ENCODE measurements at places on chromosomes 6 and 20.
A peak's percentile ranks its signal among the peaks of the same experiment; 100 is the strongest.

DNA sequence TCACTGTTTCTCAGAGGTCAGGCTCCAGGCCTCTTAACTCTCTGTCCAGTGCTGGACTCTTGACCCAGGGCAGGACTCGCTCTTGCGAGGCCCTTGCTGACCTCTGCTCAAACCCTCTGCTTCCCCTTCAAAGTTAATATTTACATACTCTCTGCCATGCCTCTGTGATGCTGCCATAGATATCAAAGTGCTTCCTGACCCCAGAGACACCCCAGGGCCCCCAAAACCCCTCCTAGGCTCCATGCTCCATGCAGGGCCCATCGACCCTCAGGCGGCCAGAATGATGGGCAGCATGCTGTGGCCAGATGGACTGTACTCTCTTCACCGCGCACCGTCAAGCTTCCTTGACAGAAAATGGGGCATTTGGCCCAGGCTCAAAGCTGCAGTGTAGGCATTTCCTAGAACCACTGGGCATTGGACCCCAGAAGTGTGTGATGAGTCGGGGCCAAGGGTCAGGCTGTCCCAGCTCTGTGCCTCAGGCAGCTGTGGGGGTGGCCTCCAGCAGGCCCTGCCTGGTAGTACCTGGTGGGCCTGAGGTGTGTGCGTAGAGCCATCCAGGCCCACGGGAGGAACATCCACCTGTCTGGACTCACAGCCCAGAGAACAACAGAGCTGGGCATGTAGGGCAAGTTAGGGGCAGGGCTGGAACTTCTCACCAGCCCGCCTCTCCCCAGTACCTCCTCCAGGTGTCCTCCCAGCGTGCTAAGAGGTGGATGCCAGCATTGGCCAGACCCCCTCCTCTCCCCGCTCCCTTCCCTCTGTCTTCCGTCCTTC, 142.8 kb downstream of the VEGFA start:
- DNase-seq, result no peak

GRCh38 chr6:19070520-19070919, 683.4 kb downstream of the RNF144B start:
- DNase-seq, result no peak

DNA sequence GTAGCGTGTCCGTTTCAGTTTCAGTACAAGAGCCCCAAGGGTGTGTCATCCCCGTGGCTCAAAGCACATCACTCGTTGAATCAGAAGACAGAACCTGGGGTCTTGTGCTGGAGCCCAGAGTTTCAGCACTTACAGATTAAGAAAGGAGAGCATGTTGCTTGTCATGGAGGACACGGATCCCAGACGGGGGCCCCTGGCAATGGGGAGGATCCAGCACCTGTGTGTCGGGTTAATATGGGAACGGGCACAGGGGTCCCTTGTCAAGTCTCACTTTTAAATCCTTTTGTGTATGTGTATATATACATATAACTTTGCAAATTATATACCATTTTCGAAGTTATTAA, 23.4 kb downstream of the THBS2 start:
- DNase-seq, result no peak

GRCh38 chr6:123655521-123656306, 19.0 kb upstream of the TRDN start:
- DNase-seq, result no peak

- DNase-seq, result no peak
Observed at GRCh38 chr20:43766385-43766784, 39.6 kb upstream of the GTSF1L start.

DNA sequence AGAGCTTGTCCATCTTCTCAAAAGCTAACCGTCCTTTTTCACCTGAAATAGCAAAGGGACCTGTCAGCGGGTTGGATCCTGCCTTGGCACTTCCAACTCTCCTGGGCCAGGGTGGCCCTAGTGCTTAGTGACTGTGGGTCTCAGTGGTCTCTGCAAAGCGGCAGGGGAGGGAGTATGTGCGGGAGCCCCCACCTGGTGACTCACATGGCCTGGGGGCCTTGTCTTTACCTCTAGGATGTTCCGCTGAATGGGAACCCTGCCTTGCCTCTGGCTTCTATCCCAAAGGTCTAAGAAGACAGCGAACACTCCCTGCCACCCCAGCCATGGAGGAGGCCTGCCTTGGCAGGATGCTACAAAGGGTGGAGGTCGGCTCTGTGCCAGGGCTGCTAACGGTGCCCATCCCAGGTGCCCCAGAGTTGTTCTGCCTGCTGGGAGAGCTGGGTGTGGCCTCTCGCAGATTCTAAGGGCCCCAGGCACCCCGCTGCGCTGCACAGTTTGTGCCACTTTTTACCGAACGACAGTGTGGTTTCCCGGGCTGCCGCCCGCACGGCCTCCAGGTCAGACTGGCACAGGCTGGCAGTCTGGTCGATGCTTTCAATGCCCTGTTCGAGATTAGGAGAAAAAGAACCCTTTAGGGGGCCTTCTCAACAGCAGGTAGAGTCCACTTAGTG, 77.2 kb downstream of the PTPN1 start:
- no peak for DNase-seq

- no peak for DNase-seq
Observed at GRCh38 chr6:37222992-37223391, 34.6 kb upstream of the TBC1D22B start.

GRCh38 chr6:93424303-93425064, 5.1 kb upstream of the EPHA7 start:
- no peak for DNase-seq

DNA sequence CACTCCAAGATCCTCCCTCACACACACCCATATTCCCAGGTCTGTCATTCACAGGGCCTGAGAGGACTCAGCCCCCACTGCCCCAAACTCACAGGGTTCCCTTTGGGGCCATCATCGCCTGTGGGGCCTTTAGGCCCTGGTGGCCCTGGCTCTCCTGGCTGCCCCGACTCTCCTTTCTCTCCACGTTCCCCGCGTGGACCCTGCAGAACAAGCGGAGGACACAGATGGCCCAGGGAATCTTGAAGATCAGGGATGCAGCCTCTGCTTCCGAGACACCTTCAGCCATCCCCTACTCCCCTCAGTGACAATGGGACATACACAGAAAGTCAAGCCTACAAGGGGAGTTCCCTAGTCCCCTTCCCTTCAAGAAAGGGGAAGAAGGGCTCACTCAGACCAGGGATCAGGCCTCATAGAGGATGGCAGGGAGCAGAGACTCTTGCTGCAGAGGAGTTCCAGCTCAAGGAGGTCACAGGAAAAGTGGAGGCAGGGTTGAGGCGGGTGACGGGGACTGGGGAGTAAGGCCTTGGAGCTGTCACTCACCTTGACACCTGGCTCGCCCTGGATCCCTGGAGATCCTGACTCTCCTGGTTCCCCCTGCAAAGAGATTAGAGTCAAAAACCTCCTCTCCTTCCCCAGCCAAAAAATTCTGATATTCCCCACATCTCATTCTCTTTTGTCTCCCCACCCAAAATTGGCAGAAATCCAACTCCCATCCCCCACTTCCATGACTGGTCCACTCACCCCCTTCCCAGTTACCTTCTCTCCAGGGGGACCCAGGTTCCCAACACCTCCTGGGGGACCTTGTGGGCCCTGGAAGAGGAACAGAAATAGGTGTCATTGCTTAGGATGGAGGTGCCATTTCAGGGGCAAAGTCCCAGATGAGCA, 22.7 kb downstream of the COL11A2 start:
- DNase-seq, result no peak

DNA sequence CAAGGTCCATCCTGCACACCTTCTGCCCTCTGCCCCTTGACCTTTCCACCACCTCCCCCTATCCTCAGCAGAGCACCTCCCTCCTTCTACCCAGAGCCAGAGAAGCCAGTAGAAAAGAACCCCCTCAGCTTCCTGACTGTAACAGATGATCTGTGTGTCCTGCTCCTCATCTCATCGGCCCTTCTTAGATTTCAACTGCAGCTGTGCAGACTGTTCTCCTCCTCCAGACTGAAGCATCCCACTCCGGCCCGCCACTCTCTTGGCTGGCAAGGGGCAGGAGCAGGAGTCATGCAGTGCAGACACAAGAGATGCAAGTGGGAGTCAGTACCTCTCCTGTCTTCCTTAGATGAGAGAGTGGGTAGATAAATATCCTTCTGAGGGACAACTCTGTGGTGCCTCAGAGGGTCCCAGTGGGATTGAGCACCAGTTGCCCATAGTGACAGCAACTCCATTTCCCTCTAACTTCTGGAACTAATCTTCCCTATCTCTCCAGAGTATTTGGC, 163.5 kb upstream of the MLN start:
- DNase-seq, result no peak

- DNase-seq, result no peak
Observed at GRCh38 chr20:51871943-51872342, 69.6 kb upstream of the SALL4 start.

DNA sequence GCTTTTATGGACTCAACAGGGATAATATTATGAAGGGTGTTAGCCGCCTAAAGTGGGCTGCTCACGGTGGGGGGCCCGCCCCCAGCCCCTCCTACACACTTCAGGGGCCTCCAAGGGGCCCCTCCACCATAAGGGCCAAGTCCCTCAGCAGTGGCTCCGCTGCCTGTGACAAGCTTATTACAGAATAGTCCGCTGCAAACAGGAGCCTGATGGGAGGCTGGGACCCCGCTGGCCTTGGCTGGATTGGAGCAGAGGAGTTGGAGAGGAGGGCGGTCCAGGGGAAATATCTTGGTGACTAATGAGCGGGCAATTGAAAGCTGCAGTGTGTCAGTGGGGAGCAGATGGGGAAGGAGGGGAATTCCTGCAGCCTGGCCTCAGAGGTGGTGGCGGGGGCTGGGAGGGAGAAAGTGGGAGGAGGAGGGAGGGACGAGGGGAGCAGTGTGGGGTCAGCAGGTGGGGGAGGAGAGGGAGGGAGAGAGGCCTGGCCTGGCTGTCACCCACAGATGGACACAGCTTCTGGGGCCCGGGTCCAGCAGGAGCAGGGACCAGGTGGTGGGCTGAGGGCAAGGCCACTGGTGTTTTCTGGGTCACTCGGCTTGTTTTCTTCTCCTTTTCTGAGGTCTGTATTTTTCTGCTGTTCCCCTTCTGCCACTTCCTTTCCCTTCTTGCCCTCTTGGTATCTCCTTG, 57.6 kb upstream of the FOXP4 start:
- peak; percentile 38 for DNase-seq

- no peak for DNase-seq
Observed at GRCh38 chr6:129842881-129843409, 18.2 kb downstream of the TMEM244 start.

GRCh38 chr20:60900618-60901017, 351.4 kb upstream of the CDH4 start:
- no peak for DNase-seq

DNA sequence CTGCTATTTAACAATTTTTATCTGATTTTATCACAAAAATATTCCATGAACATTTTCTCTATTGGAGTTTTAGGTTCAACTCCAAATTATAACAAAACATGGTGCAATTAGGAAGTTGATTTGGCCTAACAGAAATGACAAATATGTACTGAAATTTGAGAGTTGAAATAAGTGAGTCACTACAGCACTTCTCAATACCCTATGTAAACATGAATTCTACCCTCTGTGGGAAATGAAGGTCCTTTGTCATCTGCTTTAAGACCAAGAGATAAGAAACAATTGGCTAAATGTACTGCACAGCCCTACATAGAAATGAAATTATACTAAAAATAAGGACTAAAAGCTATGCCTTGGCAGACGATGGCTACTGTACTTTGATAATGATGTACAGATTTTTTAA, 86.2 kb upstream of the BEND6 start:
- peak; percentile 68 for DNase-seq

DNA sequence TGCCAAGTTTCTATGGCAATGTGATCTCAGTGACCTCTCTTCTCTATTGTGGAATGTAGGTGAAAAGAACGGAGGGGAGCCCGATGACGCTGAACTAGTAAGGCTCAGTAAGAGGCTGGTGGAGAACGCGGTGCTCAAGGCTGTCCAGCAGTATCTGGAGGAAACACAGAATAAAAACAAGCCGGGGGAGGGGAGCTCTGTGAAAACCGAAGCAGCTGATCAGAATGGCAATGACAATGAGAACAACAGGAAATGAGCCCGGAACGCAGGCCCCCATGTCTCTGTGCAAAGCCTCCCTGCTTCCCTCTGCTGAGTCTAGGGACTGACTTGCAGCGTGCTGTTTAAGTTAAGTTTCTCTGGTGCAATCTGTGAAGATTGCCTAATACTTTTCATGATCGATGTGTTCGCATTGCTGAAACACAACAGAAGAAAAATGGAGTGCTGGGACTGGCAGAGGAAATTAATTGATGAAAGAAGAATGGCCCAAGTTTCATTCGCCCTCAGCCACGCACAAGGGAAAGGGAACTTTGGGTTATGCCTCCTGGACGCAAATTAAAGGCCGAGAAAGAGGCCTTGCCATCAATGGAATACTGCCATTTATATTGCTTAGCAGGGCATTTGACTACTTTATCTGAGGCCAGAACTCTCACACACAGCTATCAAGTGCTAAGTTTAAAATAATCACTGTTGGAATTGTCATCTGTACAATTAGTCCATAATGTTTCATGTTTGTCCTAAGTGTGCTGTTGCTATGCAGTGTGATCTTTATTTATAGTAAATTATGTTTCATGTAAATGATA, 146.4 kb downstream of the AKAP7 start:
- DNase-seq, result no peak

DNA sequence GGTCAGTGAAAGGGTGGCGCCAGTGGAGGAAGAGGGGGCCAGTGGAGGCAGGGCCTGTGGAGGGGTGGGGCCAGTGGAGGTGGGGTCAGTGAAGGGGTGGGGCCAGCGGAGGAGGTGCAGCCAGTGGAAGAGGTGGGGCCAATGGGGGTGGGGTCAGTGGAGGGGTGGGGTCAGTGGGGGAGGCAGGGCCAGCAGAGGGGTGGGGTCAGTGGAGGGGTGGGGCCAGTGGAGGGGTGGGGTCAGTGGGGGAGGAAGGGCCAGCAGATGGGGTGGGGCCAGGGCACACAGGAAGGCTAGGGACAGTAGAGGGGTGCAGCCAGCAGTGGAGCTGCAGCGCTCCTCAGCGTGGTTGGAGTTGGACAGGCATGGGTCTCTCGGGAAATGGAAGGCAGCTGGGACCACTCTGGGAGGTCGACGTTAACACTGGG, 18.7 kb downstream of the ADRM1 start:
- DNase-seq, result no peak

DNA sequence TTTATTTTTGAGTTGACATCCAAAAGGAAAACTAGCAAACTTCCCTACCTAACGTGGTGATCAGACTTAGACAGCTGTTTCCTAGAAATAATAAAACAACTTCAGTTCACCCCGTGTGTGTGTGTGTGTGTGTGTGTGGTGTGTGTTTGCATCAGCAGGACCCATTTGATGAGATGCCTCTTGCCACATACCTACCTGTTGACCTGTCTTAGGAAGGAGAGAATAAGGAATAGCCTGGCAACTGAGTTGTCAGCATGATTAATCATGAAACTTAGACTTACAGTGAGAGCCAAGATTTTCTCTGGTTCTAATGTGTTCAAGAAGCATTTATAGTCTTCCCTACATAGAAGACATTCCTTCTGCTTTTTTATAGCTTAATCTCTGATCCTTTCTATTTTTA, 16.1 kb upstream of the PBOV1 start:
- DNase-seq, result no peak

- DNase-seq, result peak; percentile 41
Observed at GRCh38 chr6:136751522-136751956, 40.7 kb downstream of the MAP3K5 start.

GRCh38 chr20:57598060-57598459, 22.2 kb downstream of the ZBP1 start:
- no peak for DNase-seq

GRCh38 chr6:11094411-11094851, 797 bp downstream of the SMIM13 start:
- peak; percentile 0 for DNase-seq

All from AG09319 (cell line).